ENCODE measurements at places on chromosomes 5 and 9. TPM values are rescaled to one million over a fixed set of nuclear protein-coding genes. Genes with fewer than 3 reads are reported as not detected.

The PCDHGA4 gene
- 0.63 TPM for total RNA-seq

- no peak for DNase-seq
Observed at GRCh38 chr9:96178153-96178552, 123.8 kb downstream of the HSD17B3 start.

DNA sequence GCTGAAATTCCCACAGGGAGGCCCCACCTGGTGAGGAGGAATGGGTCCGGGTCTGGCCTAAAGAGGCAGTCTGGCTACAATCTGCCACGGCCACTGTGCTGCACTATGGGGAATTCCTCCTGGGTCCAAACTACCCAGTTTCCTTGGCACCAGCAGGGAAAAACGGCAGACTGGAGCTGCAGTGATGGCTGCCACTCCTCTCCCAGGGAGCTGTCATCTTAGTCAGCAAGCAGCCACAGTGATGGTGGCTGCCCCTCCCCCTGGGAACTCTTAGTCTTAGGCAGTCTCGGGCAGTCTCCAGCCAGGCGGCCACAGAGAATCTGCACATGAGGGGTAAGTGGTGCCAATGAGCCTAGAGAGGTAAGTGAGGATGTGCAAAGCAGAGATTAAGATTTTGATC lies 205.8 kb downstream of the TMEM38B start:
- no peak for DNase-seq

GRCh38 chr5:141155540-141156374 lies 5.9 kb downstream of the PCDHB6 start:
- DNase-seq: no peak

DNA sequence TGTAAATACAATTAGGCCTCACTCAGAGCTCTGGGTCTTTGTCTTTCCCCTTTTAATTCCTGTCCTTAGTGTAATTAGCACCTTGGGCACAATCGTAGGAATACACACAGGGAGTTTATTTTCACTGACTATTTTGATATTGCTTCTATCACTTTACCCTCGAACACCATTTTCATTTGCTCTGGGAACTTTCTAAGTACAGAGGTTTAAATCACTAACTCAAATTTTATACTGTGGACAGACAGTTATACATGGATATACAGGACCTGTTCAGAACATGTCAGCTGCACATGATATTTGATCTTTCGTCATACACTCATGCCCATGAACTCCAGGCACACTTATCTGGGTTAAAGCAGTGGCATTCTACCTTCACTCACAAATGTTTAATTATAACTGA lies 217.8 kb upstream of the TMEM161B start:
- DNase-seq: no peak

The CDH12 gene
- total RNA-seq: not detected

DNA sequence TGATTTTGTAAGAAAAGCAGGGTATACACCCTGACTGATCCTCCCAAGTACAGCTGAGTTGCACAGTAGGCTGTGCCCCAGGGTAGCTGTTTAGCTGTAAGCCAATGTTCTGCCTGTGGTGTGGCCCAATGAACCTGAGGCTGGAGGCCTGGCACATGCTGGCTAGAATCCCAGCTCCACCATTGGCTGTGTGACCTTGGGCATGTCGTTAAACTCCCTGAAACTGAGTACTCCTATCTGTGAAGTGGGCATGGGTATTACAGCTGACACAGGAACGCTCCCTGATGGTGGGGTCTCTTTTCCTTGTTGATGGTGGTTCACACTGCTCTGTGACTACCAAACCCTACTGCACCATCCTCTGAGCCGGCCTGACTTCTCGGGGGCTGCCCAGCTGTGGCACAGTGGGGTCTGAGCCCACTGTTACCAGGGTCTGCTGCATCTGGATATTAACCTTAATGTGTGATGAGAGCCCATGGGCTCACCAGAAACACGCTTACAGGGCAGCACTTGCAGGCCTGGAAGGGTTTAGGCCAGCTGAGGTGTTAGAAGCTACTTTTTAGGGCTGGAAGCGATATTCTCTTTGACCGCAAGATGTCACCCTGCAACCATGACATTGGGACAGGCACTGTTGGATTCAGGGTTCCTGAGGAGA lies 7.0 kb upstream of the GADD45G start:
- DNase-seq: peak; percentile 43

GRCh38 chr9:109498195-109499092 lies at the start of gene PTPN3:
Gene PTPN3, minus strand, starts transcription at chr9:109498307. Its CDS starts 34,873 bp downstream, at chr9:109463434.
- DNase-seq: no peak

- no peak for DNase-seq
Observed at GRCh38 chr9:121954477-121955140, 138.5 kb downstream of the TTLL11 start.

DNA sequence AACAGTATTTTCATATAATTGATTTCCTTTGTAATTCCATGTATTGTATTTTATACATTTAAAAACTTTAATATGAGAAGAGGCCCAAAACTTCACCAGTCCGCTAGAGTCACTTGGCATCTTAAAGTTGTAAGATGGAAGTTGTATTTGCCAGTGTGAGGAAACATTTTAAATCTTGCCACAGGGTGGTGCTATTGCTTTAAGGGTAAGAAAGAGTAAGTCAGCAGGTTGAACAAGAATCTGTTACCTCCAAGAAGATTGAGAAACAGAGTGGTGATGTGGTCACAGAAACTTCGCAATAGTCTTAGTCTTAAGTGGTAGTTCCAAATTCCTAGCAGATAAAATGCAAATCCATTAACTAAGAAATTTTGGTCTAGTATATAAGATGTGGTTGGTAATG lies 39.8 kb upstream of the RANBP6 start:
- peak; percentile 63 for DNase-seq

GRCh38 chr5:61292062-61292657 lies 39.9 kb upstream of the ZSWIM6 start:
- no peak for DNase-seq

DNA sequence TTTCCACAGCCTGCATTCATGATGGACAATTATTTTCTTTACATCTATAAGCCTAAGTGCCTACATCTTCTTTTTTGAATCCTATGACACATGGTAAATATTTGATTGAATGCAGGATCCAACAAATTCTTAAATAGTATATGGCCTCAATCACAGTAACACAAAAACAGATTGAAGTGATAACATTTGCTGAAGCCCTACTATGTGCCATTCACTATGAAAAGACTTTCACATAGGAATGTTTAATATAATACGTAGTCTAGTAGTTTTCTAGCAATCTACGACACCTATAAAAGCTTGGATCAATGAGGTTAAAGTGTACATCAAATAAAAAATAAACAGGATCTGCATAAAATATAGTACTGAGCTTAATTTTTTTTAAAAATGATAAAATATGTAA lies 231.0 kb downstream of the AP3B1 start:
- DNase-seq: no peak

- no peak for DNase-seq
Observed at GRCh38 chr5:157157293-157157891, 8.7 kb downstream of the GARIN3 start.

DNA sequence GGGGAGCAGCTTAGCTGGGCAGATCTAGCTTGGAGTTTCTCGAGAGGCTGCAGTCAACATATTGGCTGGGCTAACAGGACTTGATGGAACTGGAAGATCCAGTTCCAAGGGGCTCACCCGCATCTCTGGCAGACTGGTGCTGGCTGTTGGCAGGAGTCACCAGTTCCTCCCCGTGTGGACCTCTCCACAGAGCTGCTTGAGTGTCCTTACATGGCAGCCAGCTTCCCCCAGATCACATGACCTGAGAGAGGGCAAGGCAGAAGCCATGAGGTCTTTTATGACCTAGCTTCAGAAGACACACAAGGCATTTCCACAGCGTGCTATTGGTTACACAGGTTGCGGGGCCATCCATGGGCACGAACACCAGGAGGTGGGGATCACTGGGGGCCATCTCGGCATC lies 26.4 kb upstream of the RXRA start:
- no peak for DNase-seq

- DNase-seq: no peak
Observed at GRCh38 chr5:149675610-149676201, 54.4 kb upstream of the PPARGC1B start.

GRCh38 chr9:13529321-13530104 lies 250.0 kb upstream of the MPDZ start:
- no peak for DNase-seq

The PTPRD gene
- not detected for total RNA-seq

GRCh38 chr9:36484124-36484523 lies 84.1 kb upstream of the RNF38 start:
- DNase-seq: no peak

- DNase-seq: no peak
Observed at GRCh38 chr5:135342551-135342875, 56.5 kb downstream of the MACROH2A1 start.

The CCDC192 gene
- not detected for total RNA-seq

- peak; percentile 63 for DNase-seq
Observed at GRCh38 chr9:96014078-96014477, 138.6 kb downstream of the ERCC6L2 start.

DNA sequence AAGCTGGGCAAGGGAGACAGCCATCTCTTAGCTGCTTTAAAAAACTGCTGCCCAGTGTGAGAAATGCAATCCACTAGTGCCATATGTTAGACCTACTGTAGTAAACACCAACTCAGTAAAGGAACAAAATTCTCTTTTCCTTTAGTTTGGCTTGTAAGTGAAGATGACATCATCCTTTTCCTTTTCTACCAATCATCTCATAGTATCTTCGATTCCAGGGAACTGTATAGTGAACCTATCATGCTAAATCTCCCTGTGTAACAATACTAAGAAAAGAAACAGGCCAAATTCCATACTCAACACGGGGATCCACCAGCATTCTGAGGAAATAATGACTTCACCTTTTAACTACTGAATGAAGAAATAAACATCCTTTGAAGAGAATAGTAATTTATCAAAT lies 100.1 kb downstream of the RAPGEF6 start:
- DNase-seq: no peak

- no peak for DNase-seq
Observed at GRCh38 chr9:118957585-118957984, 411.6 kb downstream of the BRINP1 start.
